ENCODE measurements at places on chromosomes 2 and 18.

DNA sequence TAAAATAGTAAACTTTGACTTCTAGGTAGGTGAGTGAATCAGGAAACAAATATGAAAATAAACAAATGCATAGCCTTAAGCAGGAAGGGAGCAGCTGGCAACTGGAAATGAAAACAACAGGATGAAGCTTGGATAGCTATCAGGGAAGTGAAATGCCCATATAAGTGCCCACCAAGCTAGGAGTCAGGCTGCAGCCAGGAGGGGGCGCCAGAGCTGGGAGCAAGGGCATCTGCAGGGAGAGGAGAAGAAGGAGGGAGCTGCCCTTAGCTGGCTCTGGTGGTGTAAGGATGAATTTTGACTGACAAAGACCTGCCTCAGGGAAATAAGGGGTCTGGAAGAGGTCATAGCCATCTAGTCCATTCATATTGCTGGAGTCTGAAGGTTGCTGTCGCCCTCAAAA lies 298.3 kb downstream of the TDRD15 start:
- DNase-seq = no peak

DNA sequence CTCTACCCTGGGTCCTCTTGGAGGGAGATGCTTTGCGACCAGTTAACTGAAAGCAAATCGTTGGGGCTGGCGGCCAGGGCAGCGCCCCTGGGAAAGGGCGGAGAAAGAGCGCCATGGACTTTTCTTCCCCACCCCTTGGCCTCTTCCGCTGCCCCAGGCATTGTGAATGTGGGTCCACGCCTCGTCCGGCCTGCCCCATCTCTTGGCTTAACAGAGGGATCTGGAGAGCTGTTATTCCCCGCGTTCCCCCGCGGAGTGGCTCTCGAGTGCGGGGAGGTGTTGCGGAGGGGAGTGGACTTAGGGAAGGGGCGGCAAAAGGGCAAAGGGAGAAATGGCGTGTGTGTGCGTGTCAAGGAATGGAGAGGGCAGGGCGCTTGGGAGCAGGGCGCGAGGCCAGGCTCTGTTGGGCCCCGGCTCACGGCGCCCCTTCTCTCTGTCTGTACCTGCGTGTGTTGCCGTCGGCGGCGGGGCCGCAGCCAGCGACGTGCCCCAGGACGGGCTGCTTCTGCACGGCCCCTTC lies 6.6 kb downstream of the EMX1 start:
- no peak for DNase-seq

DNA sequence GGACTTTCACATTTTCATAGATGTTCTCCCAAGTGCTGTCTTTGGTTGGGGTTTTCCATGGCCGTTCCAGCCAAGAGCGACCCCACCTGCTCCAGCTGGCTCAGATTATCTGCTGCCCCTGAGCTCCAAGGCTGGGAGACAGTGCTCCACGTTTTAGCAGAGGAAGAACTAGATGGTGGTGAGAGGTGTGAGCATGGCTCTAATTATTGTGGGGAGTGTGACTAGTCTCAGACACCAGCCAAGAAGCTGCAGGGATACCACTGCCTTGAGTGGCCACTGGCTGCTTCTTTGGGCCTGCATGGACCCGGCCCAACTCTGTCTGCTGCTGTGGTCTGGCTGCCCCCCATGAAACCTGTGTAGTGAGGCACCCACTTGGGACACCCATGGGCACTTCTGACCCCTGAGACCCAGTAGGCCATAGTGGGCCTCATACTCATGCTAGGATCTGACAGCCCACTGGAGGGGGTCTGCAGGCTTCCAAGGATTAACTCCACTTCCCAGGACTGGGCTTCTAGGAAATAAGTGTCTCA lies 2.8 kb upstream of the NCL start:
- no peak for DNase-seq

GRCh38 chr2:214648520-214648919 lies 161.0 kb downstream of the BARD1 start:
- no peak for DNase-seq

DNA sequence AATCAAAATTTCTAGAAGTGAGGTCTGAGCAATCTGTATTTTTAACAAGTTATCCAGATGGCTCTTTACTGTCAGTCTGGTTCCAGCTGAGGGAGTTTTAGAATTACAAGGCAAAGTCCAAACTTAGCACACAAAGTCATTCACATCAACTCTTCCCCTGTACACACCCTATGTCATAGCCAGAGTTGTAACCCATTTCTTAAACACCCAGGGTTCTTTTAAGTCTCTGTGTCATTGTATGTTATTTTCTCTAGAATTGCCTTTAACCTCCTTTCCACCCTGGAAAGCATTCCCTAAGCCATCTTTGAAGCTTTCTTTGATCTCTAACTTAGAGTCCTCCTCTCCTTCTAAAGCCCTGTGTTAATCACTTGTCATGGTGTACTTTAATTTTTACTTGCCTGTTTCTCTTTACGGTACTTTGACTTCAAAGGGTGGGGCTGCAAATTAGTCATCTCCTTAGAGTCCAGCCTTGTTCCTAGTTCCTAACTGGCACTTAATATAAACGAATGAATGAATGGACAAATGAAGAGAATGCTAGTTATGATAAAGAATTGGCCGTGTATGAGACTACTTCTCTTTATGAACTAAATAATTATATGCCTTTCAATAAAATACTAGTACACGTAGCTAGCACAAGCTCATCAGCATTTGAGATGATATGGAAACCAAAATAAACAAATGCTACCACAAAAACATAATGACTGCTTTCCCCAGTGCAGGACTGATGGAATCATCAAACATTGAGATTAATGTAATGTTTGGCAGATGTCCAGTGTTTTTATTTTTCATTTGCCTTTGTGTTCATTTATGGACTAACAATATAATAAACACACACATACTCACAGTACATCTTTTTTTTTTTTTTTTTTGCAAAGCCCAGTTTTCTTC lies 11.9 kb upstream of the ACTR3 start:
- peak; percentile 71 for DNase-seq

DNA sequence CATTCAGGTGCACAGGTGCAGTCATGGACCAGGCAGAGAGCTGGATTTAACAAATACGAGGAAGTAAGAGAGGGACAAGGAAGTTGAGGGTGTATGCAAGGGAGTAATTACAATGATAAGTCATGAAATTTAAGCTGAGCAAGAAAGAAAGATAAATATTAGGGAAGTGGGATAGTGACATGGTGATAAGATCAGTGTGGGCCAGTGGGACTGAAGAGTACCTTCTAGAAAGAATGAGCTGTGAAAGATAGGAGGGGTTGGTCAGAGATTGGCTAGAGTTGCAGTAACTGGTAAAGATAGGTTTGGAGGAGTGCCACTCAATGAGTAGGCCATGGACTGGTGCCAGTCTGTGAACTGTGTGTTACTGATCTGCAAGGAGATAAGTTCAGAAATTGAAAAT lies 200.8 kb upstream of the SIX3 start:
- DNase-seq = peak; percentile 35

DNA sequence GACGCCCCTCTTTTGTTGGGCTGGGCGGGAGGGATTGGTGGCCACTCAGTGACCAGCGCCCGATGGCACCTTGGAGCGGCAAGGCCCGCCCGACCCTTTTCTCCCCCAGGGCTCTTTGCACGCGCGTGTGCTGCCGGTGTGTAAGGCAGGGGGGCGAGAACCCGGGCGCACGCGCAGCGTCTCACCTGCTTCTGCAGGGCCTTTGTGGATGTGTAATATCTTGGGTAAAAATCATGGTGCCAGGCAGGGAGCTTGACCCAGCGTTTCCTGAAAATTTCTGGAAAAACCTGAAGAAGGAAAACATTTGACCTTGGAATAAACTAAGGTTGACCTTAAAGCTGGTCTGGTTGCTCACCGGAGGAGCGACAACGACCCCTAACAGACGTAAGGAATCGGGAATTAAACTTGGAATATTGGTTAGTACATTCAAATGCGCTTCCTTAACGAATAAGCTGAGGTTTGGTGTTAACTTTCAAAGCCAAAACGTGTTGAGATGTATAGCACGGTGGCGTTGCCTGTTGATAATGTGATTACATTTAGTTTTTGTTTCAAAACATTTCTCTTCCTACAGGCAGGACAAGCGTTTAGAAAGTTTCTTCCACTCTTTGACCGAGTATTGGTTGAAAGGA lies 438 bp downstream of the HSPE1 start:
- DNase-seq = peak; percentile 19

DNA sequence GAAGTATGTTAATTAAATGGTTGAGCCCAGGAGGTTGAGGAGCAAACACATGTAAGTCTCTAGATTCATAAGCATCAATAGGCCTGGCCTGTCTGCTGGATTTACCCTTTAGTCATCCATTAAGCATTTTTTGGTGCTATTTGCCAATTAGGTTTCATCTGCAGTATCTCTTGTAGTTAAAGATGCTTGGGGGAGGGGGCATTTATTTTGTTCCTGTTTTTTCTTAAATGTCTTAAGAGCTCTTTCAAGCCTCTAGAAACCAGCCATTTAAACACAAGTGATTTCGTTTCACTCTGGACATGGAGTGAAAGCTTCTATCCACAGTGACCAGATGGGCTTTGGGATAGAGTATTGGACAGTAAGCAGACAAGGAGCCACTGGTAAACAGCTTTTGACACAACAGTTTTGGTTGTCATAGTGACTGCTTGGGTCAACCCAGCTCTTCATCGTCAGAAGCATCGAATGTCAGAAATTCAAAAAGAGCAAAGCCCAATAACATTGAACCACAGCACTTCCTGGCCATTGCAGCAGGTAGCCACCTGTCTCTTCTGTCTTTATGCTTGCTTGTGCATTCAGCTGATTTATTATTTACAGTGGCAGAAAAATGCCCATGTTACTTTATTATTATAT lies 4.9 kb downstream of the QPCT start:
- no peak for DNase-seq

- DNase-seq = peak; percentile 10
These were observed 1184.0 kb upstream of the GYPC start for GRCh38 chr2:125471963-125472362.

- DNase-seq = peak; percentile 94
These were observed 83.3 kb upstream of the ID2 start for GRCh38 chr2:8598295-8599165.

DNA sequence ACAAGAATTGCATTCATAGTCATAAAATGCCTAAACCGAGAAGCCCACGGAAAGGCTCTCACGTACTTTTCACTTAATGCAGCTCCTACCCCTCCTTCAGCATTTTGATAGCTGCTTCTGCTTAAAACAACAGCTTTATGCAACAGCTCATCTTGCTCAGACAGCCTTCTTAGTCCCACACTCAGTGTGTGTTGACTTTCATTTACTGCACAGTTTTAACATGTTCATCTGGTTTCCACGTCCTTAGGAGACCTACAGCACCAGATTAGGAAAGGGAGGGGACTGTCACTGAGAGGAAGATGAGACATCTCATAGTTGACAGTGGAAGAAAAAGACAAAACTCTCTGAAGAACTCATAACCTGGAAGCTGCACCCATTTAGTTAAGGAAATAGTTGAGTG lies 435.4 kb downstream of the SETBP1 start:
- DNase-seq = no peak

DNA sequence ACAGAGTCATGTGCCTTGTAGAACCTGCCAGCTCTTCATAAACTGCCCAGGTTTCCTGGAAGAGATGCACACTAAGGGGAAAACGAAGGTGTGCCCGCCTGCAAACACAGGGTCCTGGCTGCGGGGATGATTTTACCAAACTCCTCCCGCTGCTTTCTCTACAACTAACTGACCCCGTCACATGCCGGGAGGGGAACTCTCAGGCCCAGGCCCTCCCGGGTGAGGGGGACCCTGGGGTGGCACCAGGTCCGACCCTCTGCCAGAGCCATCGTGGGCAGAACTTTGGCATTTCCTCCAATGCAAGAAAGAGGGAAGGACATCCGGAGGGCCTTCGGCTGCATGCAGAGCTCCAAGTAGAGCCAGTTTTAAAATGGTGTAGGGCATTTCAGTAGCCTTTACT lies 28.6 kb downstream of the CAPN13 start:
- no peak for DNase-seq
